ENCODE measurements at places on chromosomes 13 and 19.

- DNase-seq, result no peak
Measured at GRCh38 chr13:63433546-63434150, 2018.0 kb upstream of the PCDH20 start.

DNA sequence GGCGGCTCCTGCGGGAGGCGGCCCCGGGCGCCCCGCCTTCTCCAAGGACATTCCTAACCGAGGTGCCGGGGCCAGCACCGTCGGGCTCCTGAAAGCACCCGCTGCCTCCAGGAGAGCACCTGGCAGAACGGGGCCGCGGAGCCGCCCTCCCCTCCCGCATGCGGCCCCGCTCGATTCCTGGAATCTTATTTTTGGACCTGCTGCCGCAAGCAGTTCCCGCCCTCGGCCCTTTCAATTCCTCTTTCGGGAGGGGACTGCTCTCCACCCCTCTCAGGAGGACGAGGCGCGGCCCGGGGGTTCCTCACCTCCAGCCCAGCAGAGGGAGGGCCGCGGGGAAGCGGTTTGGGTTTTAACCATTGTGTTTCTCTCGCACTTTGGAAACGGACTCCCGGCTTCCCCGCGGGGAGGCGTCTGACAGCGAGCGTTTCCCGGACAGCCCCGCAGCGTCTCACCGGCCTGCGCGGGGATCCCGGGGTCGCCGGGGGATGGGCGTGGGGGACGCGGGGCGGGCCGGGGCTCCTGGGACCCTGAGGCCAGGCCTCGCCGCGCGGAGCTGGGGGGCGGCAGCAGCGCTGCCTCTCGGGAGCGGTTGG, 849 bp downstream of the GAS6 start:
- no peak for DNase-seq

DNA sequence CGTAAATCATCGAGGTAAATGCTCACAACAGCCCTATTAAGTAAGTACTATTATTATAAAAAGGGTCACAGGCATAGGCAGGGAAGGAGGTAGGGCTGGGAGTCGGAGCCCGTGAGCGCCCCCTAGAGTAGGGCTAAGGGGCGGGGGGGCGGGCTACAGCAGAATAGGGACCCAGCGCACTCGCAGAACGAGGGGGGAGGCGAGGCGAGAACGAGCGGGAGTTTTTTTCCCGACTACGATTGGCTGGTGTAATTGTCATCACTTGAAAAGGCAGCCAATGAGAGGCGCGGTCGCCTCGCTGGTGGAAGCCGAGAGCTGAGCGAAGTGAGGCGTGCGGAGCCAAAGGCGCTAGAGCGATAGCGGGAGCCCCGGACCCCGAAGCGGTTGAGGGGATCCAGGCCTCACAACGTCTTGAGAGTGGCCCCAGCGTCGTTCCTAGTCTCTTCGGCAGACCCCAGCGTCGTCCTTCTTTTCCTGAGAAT, 24.2 kb downstream of the KEAP1 start:
- DNase-seq, result peak; percentile 85

DNA sequence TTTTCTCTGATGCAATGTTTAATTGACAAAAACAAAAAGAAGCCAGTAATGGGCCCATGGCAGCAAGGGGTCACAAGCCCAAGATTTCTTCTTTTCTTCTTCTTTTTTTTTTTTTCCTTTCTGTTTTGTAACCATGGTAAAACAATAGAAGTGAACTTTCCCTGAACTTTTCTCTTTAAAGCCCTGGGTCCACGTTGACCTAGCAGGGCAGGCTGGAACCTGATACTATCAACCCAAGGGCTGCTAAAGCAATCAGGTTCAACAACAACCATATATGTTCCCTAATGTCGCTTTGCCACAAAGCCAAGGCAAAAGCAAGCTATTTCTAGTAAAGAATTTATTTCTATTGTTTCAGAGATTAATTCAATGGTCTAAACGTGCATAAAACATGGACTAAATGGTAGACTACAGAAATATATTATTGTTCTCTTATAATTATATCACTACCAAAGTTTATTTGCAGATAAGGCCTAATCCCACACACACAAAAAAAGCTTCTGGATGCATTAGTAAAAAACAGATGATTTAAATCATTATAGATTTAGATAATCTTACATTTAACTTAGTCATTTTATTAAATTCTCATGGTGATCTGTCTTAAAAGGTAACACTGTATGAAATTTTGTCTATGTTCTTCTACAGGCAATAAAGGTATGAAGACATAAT, 153.9 kb downstream of the DACH1 start:
- no peak for DNase-seq

- no peak for DNase-seq
Measured at GRCh38 chr19:35559281-35559659, 4.2 kb downstream of the ATP4A start.

DNA sequence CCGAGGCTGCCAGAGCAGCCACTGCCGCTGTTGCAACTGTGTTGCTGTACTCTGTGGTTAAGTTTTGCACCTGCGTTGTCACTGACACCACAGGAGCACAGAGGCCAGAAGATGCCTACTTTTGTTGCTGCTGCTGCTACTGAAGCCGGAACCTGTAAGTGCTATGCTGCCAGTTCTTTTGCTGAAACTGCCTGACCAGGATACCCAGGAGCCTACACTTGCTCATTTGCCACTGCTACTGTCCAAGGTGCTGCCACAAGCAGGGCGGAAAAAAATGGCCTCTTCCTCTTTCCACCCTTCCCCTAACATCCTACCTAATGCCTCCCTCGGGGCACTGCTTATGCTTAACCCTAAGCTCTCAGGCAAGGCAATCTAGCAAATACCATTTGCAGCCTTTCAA, 29.0 kb upstream of the NBEA start:
- no peak for DNase-seq

DNA sequence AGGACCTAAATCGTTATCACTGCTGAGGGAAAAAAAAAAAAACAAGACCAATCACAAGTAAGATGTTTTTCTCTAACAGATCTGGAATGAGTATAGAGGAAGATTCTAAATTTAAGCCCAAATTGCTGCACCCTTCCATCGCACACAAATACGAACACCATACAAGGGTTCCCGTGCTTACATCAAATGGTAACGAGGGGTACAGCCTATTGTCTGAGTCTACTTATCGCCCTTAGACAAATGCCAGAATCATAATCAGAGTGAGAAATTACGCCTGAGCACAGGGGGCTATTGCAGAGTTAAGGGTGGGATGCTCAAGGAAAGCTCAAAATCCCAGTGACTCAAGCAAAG, 603 bp downstream of the ZC3H13 start:
- no peak for DNase-seq

GRCh38 chr13:97308735-97309429, 86.7 kb downstream of the MBNL2 start:
- no peak for DNase-seq

- no peak for DNase-seq
Measured at GRCh38 chr19:42563352-42564210, 31.1 kb downstream of the CEACAM8 start.

GRCh38 chr19:38044267-38045111, 137.5 kb downstream of the SIPA1L3 start:
- no peak for DNase-seq

GRCh38 chr13:48561466-48562235, 28.8 kb upstream of the RCBTB2 start:
- no peak for DNase-seq

GRCh38 chr13:22108979-22109378, 438.1 kb downstream of the FGF9 start:
- no peak for DNase-seq

GRCh38 chr19:9673912-9674662, 813 bp downstream of the ZNF562 start:
- DNase-seq, result peak; percentile 5

GRCh38 chr19:55336101-55336500, 3.6 kb upstream of the KMT5C start:
- no peak for DNase-seq

DNA sequence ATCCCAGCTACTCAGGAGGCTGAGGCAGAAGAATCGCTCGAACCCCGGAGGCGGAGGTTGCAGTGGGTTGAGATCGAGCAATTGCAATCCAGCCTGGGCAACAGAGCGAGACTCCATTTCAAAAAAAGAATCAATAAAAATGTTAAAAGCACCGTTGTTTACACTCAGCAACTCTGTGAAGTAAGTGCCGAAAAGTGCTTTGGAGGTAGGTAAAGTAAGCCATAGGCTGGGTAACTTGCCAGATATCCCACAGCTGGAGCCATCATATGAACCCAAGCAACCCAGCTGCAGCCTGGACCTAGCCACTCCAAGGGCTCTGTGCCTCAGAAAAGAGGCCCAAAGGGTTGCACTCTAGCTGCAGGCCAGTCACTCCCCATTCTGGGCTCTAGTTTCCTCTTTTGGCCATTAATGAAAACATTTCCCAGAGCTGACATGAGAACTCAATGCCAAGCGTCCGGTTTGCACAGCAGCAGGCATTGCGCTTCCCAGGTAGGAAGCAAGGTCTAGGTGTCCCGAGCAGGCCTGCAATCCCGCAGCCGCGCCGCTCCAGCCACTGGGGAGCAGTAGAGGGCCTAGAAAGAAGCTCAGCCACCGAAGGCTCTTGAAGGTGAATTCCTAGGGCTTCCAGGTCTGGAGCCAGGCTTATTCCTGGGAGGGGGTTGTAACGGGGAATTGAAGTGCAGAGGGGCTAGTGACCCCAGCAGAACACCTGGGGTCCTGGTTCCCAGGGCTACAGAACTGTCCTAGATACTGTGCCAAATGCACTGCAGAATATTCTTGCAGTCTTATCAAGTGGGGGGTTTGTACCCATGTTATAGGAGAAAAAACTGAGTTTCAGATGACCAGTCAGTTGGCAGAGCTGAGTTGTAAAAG, 4.1 kb upstream of the CD79A start:
- DNase-seq, result no peak

DNA sequence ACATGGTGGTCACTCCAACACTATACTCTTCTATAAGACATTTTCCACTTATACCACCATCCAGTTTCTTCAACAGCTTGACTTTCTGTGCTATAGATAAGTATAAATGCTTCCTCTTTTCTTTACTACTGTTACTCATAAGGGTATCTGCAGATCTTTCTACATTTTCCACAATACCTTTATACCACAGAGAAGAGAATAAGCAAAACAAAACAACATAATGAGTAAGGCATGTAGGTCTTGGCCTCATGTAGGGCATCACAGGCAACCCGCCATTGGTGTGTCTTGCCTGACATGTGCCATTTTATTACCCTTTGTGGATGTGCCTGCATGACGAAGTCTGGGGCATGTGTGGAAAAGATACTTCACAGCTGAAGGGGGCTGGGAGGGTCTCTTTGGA, 265.3 kb upstream of the STARD13 start:
- no peak for DNase-seq

DNA sequence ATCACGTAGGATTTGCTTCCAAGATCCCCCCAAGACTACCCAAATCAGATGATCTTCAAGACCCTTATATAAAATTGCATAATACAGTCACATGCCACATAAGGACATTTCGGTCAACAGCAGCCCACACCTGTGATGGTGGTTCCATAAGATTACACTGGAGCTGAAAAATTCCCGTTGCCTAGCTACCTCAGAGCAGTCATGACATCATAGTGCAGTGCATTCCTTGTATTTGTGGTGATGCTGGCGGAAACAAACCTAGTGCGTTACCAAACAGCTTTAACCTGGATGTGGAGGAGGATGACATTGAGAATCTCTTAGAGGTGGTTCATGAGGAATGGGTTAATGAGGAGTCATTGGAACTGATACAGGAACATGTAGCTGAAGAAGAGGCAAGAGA, 4.8 kb downstream of the ZNF766 start:
- no peak for DNase-seq

GRCh38 chr13:59587971-59588716, 575.6 kb downstream of the DIAPH3 start:
- DNase-seq, result no peak

DNA sequence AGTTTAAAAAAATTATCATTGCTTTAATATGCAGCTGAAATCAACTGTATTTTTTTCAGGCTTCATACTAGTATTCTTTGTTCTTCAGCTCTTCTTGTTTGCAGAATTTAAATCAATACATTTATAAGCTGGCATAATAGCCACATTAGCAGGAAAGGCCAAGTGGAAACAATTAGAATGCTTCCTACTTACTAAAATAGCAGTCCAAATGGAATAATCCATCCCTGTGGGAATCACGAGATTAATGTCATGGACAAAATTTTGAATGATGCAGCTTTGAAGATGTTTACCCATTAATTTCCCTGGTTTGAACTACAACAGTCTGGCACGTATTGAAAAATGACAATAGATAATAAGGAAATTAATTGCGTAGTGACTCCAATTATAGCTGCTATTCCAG, 2650.8 kb downstream of the PCDH9 start:
- no peak for DNase-seq

DNA sequence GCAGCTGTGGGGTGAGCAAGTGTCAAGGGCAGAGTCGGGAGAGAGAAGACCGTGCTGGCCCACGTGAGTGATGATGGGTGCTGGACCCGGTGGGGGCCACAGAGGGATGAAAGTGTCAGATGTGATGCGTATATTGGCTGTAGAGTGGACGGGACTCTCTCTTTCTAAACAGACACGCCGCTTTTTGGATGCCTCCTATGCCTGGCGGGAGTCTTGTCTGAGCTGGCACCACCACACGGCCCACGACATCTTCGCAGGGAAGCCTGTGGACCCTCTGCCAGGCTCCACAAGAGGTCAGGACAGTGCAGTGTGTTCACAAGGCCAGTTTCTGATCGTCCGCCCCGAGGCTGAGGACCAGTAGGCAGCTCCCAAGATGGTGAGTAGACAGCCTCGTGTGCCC, 12.9 kb upstream of the MRI1 start:
- no peak for DNase-seq

GRCh38 chr13:26230703-26231102, 8.6 kb upstream of the RNF6 start:
- DNase-seq, result no peak

All from stimulated activated CD4-positive, alpha-beta T cell treated with anti-CD3 and anti-CD28 coated beads, TNF-alpha, amount 100 ng/mL, for 4 hours (primary cell).